Pons (tissue), 1 donor: ENCODE measurements at places on chromosomes 6 and 20.
A peak's percentile ranks its signal among the peaks of the same experiment; 100 is the strongest.

DNA sequence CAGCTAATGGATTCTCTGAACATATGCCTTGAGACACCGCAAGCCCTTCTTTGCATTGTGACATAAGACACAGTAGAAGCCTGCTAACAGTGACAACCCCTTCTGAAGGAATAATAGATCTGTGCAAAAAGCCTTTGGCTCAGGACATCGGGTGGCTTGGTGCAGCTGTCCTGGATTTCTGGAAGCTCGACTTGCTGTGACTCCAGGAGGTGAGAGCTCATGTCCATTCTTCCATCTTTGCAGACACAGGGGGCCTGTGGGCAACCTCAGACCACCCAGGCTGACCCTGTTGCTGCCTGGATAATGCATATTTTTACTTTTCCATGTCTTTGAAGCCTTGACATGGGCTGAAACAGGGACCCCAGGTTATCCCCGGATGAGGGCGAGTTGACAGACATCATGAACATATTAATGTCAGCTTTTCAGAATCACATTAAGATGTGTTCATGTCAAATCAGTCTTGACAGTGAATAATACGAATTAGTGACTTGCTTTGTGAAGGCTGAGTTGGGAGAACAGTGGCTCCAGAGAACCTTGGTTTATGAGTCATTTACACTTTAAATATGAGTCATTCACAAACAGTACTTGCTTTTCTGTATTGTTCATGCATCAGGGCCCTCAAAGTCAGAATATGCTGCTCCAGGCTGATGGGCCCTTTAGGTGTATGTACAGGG, 66.8 kb upstream of the IYD start:
- no peak for DNase-seq

DNA sequence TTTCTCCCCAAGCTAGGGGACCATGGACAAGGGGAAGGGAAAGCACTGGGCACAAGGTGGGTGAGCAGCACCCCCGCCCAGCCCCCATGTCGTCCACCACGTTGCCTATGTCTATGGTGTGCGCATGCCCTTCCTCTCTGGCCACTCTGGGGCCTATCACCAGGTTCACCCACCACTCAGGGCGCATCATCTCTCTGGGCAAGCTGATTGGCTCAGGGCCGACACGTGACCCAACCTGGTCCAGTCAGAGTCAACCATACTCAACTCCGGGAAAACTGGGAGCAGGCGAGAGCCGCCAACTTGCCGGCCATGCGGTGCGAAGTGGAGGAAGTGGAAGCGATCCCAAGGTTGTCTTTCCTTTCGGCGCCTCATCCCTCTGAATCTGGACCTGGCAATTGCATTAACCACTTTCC, 25.9 kb downstream of the ACSS1 start:
- peak; percentile 77 for DNase-seq

GRCh38 chr6:106085984-106086813, at the start of gene PRDM1:
TSS of gene PRDM1 (plus strand) at chr6:106086336. CDS start at chr6:106086554, 218 bp downstream.
- peak; percentile 83 for DNase-seq

DNA sequence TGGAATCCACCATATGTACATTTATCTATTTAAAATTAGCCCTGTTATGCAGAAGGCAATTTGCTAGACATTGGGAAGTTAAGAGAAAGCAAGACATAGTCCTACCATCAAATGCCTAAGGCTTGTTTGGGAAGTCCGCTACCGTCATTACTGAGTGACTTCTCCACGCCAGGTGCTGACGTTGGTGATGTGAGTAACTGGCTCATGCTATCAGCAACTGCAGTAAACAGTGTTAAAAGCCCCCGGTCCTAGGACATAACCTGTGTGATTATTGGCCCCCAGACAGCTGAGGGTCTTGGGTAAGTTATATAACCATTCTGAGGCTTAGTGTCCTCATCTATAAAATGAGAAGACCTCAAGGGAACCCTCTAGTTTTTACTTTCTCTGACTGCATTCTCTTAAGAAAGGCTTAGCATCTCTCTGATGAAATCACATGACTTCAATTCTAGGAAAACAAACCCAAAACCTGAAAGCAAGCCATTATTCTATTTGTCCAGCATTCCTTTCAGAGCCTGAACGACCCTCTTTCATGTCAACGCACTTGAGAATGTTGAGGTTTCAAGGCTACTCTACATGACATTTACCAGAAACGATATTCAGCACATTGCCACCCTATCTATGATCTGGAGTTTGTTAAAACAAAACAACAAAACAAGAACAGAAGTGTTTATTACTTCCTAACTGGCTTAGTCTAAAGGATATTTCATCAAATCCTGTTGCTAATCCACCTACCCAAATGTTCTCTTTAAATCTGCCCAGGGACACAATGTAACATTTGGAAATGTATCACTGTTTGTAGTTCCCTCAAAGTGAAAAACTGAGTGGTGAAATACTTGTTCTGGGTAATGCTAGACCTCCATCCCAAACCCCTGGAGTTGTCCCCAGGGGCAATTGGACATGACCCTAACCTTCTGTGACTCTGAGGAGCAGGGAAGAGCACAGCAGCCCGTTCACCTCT, 133.8 kb downstream of the BTBD3 start:
- no peak for DNase-seq

- DNase-seq, result no peak
Measured at GRCh38 chr6:40950986-40951698, 87.9 kb downstream of the UNC5CL start.

GRCh38 chr6:137728386-137729349, 138.4 kb upstream of the TNFAIP3 start:
- no peak for DNase-seq

DNA sequence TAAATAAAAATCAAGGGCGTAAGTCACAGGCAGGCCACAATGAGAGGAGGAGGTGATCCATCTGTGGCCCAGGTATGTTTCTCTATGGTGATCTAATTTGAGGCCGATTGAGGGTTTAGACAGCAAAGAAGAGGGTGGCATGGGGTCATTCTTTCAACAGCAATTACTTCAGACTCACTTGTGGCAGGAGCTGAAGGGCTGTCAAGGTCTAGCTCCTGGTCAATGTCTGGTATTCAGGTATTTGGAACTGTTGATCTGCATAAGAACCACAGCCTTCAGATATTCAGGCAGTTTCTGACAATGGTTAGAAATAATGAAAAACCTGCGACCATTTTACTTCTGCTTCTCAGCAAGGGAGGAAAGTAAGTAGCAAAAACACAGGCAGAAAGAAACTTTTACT, 259.6 kb downstream of the FOXC1 start:
- DNase-seq, result no peak

GRCh38 chr6:55913228-55914195, 38.1 kb upstream of the BMP5 start:
- DNase-seq, result peak; percentile 5

DNA sequence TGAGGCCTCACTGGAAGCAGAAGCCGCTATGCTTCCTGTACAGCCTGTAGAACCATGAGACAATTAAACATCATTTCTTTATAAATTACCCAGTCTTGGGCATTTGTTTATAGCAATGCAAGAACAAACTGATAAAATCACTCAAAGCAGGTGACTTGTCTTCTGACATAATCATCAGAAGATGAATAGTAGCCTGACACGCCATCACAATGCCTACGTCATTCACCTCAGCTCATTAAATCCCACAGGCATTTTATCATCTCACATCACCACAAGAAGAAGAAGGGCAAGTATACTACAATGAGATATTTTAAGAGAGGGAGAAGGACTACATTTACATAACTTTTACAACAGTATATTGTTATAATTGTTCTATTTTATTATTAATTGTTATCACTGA, 3.1 kb upstream of the CAP2 start:
- no peak for DNase-seq

DNA sequence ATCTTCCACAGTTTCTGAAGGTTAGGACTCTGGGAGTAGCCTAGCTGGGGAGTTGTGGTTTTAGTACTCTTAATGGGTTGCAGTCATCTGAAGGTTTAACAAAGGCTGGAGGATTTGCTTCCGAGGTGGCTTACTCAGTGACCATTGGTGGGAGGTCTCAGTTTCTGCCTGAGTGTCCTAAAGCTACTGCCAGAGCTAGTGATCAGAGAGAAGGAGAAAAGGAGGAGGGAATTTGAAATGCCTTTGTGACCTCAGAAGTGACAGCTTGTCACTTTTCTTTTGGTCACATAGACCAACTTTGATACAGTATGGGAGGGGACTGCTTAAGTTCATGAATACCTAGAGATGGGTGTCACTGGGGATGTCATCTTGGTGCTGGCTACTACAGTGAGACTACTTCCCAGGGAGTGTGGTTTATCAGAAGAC, 41.3 kb downstream of the NCOA3 start:
- no peak for DNase-seq

GRCh38 chr20:33450867-33451266, 7.3 kb upstream of the SNTA1 start:
- DNase-seq, result no peak

- no peak for DNase-seq
Measured at GRCh38 chr6:137958811-137959565, 91.9 kb downstream of the TNFAIP3 start.

DNA sequence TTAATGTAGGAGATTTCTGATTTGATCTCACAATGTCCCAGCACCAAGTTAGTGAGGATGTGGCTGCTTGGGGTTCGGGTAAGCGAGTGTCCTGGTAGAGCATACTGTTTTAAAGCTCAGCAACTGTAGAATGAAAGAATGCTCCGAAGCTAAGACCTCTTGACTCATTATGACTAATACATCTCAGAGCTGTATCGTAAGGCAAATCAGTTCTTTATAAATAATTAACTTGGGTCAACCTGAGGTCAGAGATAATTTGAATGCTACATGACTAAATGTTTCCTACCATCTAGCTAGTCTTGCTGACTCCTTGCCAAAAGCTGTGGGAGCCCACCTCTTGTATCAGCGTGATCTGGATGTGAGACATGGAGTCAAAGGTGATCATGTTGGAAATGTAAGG, 128.8 kb upstream of the PDE7B start:
- DNase-seq, result no peak

DNA sequence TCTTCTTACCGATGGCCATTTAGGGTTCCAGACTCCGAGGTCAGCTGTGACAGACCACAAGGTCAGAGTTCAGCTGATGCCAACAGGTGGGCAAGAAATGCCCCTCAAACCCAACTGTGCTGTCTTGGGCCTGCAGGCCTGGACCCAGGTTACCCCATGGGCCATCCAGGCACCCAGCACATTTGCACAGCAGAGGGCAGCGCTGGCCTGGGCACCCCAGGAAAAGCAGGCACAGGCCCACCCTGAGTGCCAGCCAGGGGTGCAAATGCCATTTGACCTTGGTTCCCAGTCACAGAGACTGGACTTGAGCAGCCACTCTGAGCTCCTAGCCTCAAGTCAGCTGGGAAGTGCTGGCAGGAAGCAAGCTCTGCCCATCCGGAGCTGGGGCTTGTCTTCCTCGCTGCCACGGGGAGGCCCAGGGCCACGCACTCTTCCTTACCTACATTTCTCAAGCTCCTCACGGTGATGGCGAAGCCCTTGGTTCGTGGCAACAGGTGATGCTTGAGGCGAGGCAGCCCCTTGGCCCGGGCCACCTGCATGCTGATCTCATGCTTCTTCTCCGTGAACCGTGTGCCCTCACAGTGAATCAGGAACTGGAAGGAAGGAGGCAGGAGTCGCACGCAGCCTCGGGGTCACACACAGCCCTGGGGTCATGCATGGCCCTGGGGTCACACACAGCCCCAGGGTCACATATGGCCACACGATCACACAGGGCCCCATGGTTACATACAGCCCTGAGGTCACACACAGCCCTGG, 120.8 kb downstream of the AGPAT4 start:
- DNase-seq, result no peak

DNA sequence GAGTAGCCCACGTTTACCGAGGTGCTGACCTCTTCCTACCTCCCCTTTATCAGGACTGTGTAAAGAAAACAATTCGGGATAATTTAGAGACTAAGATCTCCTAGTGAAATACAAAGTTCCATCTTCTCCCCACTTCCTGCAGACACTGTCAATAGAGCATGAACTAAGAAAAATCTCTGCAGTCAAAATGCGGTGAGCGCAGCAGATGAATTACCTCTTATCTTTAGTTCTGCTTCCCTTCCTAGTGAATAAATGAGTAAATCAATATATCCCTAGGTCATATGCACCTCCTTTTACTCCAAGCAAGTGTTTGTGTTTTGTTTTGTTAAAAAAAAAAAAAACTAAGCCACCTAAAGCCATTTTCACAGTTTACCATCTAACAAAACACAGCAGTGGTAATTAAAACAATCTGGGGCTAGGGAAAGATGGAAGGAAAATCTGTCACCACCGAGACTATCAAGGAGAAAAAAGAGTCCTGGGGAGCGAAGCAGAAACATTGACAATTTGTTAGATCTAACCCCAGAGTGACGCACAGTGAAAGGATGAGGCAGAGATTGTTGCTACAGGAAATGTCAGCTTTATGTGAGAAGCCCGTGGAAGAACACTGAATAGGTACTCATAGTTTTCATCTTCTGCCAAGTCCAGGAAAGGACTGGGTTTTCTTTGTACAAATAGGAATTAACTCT, 159.4 kb upstream of the SPTLC3 start:
- no peak for DNase-seq

DNA sequence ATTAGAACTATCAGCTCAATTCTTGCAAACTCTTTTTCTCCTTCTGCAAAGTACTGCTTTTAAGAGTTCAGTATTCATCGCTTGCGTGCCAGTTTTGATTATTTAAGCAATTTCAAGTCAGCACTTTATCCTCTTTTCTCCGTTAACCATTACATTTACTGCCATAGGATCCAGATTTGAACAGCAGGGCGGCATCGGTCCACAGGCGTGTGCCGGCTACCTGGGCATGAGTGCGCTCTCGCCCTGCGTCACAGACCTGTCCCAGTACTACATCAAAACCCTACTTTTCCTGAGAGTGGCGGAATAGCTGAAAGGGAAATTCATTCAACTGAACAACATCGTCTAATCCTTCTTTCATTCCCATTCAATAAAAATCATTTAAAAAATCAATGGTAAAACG, 53.4 kb downstream of the MYLK4 start:
- no peak for DNase-seq

GRCh38 chr6:53837865-53838769, 43.3 kb downstream of the LRRC1 start:
- peak; percentile 98 for DNase-seq

GRCh38 chr20:40958598-40958997, 70.0 kb upstream of the TOP1 start:
- no peak for DNase-seq

DNA sequence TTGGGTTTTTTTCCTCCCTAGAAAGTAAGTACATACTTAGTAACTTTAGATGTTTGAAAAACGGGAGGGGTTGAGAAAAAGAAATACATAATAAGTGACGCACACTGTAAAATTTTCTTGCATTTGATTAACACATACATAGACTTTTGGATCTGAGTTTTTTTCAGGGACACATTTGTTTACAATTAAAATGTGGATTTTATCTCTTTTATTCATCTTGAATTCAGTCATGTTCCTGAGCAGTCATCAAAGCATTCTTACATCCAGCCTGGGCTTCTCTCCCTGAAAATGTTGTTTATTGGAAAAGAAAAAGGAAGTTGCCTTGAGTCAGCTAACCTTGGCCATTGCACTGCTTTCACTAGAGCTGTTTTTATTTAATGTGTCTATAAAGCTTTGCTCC, 8.7 kb upstream of the RPP40 start:
- DNase-seq, result no peak

GRCh38 chr20:51237278-51237677, 214.4 kb upstream of the KCNG1 start:
- peak; percentile 47 for DNase-seq

- DNase-seq, result peak; percentile 72
Measured at GRCh38 chr6:21589352-21590345, 3.9 kb upstream of the SOX4 start.

- DNase-seq, result no peak
Measured at GRCh38 chr20:15637950-15638754, 935.1 kb downstream of the KIF16B start.

- no peak for DNase-seq
Measured at GRCh38 chr6:133202610-133203343, 38.4 kb upstream of the EYA4 start.

- DNase-seq, result no peak
Measured at GRCh38 chr6:143126574-143126941, 65.9 kb downstream of the AIG1 start.
